ENCODE measurements at places on chromosomes 2 and 18. TPM values are rescaled to one million over a fixed set of nuclear protein-coding genes. Genes with fewer than 3 reads are reported as not detected.
A peak's percentile ranks its signal among the peaks of the same experiment; 100 is the strongest.

The MEP1B gene
- 2.6 TPM for total RNA-seq

The WDR43 gene
- total RNA-seq, result 52.0 TPM

The MYOM1 gene
- total RNA-seq, result 42.6 TPM

The REG1B gene
- 1.4 TPM for total RNA-seq

The GAREM1 gene
- 5.1 TPM for total RNA-seq

The ANO7 gene
- total RNA-seq, result 6.5 TPM

The KCNJ3 gene
- total RNA-seq, result 2.4 TPM

The TWIST2 gene
- 32.0 TPM for total RNA-seq

The STAT4 gene
- 3.9 TPM for total RNA-seq

The LONRF2 gene
- 3.4 TPM for total RNA-seq

The INHBB gene
- total RNA-seq, result 6.3 TPM

DNA sequence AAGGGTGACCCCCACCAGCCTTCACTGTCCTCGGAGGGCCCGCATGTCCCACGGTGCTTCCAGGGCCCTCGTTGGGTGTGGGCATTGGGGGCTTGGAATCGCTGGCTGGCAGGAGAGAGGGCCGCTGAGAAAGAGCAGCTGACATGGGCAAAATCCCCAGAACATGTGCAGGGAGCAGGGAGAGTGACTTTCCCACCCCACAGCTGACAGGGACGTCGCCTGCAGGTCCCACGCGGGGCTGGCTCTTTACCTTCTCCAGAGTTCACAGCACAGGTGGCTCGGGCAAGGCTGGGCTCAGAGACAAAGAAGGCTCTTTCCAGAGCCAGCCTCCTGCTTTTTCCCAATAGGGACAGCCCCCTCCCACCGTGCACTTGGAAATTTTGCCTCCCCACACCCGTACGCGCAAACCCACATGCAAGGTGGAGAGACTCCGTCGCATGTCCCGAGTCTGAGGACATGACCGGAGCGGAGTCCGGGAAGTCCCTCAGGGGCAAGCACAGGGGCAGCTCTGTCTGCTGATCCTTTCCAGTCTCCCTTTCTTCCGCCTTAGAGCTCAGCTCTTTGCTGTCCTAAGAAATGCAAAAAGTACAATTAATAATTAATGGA is 370.2 kb upstream of the MYT1L start:
- DNase-seq, result no peak

- DNase-seq, result no peak
Measured at GRCh38 chr2:151777487-151777886, 43.2 kb upstream of the NEB start.

DNA sequence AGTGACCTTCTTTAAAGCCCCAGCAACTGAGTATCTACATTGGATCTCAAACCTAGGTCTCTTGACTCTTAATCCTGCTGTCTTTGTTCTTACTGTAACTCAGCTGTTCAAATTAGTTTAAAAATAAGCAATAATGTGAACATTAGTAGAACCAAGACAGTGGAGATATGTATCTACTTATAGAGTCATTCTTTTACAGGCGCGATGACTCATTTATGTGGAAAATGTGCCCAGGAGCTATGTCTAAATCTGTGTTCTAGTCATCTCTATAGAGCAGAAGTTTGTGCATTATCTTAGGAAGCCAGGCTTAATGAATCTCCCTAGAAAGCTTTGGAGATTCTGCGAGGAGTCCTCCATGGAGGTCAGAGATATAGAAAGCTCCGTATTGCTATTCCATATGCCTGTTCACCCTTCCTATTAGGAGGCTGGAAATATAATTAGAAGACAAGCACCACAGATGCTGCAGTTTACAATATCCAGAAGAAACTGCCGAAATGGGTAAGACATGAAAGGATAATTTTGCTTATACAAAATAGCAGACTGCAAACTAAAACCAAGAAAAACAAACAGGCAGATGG is 211.6 kb downstream of the TRIB2 start:
- peak; percentile 62 for DNase-seq

- DNase-seq, result no peak
Measured at GRCh38 chr2:231932985-231933915, 7.1 kb upstream of the NPPC start.

- no peak for DNase-seq
Measured at GRCh38 chr2:199230091-199230490, 227.6 kb downstream of the SATB2 start.

DNA sequence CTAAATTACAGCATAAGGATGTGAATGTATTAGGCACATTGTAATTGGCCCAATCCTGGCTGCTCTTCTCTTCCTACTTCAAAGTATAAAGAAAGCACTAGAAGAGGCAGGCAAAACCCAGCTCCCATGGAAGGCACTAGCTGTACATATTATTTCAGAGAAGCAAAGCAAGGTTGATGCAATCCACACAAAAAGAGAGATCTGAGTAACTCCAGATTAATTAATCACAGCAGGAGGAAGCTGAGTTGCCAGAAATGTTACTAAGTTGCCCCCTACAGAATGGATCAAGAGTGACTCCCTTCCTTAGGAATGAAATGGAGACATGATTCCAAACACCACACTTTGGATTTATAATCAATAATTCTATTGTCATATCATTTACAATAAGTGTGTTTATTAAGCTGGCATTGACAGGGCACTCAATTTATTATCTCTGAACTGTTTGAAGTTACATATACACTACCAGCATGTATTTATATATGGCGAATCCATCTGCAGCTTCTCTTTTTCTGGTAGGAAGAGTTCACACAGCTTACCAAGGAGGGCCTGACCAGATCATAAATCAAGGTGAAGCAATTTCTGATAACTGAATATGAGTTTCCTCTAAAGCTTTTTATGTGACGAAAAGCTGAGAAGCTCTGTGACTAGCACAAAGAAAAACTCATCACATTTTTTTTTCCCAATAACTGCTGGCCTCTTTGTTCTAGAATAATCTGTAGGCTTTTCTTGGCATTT is 393.1 kb upstream of the LYPD1 start:
- no peak for DNase-seq

DNA sequence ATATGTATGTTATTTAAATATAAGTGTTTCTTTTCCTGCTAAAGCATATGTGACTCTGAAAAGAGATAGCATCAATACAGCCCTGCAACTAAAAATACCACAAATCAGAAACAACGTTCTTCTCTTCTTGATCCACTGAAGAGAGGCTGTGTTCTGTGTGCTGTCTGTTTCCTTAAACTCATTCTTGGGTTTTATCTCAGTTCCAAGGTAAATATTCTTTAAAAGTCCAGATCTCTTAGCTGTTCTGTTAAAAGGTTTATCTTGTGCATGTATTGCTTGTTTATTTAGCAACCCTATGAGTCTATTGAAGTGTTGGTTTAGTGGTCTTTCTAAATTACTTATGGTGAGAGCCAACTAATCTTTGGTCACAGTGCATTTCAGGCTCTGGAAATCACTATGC is 173.3 kb upstream of the NT5C1B start:
- DNase-seq, result peak; percentile 57

DNA sequence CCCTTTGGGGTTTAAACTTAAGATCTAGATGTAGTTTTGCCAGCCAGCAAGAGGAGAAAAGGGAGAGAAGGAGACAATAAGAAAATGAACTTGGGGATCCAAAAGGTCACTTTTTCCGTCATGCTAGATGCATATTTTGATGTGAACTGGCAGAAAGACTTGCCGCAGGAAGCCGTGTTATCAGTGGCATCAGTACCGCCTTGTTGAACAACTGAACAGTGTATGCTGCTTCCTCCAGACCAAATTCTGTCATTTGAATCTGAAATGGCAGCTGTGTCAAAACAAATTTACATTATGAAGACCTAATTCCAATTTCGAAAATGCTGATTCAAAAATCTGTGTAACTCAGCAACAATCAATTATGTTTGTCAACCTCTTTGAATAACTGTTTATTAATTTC is 42.1 kb downstream of the TMEM200C start:
- DNase-seq, result no peak

GRCh38 chr2:185433824-185434223 is 304.8 kb upstream of the FSIP2 start:
- DNase-seq, result no peak

DNA sequence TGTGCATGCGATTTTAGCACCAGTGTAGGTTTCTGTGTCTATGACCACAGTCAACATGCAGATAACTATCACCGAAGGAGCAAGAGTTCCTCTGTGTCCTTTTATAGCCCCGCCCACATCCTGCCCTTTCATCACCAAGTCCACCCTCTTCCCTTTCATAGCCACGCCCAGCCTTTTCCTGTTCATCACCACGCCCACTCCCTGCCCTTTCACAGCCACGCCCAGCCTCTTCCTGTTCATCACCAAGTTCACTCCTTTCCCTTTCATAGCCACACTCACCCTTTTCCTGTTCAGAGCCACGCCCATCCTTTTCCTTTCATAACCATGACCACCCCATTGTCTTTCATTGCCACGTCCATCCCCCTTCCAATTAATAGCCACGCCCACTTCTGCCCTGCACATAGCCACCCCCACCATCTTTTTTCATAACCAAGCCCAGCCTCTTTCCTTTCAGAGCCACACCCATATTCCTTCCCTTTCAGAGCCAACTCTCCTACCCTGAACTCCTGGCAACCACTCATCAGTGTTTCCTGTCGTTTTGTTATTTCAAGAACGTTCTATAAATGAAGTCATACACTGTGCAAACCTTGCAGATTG is 273.9 kb downstream of the MYT1L start:
- no peak for DNase-seq

GRCh38 chr2:177317443-177317842 is 52.9 kb upstream of the NFE2L2 start:
- no peak for DNase-seq

DNA sequence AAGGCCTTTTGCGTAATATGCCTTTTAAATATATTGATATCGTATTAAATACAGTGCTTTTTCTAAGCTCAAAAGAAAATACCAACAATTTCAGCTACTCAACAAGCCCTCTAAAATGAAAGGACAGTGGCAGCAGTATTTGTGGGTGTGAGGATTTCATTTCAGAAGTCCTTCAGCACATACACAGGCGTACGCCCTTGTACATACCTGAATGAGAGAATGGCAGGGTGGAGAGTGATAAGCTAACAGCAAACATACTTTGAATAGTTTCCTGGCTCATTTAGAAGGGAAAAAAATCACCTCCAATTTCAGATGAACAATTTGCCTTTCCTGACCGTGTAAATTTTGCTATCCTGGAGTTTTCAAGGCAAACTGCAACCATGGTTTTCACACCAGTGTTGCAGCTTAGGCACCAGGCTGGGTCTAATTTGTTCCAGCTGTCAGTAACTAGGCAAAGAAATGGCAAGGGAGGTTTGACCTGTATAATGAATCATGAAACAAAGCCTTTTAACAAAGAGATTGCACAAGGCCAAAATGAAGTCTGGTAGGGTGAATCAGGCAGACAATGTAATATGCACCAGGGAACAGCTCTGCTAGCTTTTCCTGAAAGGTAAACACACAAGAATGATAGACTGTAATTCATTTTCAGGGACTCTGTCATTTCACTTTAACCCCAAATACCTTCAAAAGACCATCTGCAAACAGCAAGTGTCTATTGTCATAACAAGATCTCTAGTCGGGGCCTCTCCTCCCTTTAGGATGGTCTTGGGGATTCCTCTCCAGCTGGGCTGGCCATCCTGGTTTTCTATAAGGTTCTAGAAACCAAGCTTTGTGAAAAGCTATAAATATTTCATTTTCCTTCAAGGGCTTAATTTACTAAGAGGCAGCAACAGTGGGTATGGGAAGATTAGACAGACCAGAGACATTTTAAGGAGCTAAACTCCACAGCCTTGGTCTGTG is 11.5 kb downstream of the ANKRD29 start:
- DNase-seq, result peak; percentile 11

DNA sequence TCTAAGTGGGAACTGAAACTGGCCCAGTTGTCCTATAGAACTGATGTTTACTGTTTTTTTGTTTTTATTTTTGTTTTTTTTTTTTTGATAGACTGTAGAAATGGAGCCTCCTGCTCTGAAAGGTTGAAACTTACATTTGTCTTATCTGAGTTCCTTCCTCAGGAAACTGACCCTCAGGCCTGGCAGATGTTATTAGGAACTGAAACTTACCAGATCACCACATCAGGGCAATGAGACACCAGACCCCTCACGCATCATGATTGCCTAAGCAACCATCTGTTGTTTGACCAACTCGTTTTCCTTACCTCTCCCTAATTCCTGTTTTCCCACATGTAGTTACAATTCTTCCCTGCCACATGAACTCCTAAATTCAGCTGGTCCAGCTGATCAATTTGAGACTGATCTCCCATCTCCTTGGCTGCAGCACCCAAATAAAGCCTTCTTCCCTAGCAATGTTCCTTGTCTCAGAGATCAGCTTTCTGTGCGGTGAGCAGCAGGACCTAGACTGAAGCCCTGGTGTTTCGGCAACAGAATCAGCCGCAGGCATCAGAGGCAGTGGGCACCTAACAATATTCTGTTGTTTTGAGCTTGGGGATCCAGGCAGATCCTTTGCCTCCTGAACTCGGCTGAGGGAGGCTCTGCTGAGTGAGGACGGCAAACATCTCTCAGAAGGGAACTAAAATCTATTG is 96.8 kb downstream of the MSH2 start:
- no peak for DNase-seq

GRCh38 chr2:85890522-85891176 is 1.9 kb upstream of the ST3GAL5 start:
- DNase-seq, result peak; percentile 69

DNA sequence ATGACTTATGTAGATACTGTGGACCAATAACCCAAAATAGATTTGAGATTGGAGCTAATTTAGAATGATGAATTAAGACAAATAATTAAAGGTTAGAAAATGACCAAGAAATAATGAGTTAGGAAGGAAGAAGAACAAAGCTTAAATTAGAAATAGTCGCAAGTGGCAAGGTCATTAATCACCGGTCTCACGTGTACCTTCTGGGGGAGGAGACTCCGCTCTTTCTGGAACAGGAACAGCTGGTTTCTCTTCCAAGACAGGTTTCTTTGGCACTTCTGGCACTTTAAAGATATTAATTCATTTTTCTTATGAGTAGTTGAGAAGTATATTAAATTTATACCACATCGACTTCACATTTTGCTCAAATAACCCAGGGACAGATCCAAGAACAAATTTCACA is 156.7 kb downstream of the TTN start:
- DNase-seq, result no peak

DNA sequence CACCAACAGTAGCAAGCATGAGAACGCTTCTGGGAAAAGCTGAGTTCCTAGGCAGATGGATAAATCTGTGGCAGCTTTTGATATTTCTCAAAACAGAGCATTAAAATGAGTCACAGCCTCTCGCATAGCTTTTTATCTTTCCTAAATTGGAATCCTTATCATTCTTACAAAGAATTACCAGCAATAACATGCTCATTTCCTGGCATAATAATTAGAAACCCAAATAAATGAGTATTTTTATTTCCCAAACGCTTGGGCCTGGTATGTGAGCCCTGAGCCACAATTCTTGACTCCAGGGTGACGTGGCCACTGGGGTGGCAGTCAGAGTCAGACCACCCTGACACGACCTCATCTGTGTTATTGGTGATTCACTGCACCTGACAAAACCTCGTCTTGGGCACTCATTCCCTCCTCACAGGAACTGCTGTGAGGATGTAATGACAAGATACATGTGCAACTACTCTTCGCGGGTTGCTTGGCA is 210.7 kb downstream of the ARL4C start:
- peak; percentile 62 for DNase-seq

DNA sequence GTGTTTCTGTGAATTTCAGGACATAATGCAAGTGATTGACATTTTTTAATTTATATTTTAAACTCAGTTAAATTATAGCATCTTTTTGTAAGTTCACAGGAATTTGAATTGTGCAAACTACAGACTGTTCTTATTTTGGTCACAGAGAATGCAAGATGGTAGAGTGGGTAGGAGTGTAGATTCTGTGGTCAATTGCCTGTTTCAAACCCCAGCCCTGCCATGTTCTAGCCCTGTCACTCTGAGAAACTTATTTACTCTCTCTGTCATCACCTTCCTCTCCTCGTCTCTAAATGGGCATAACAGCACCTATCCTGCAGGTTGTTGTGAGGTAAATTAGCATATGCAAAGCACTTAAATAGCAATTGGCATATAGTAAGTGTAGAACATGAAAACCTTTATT is 879.8 kb downstream of the CPS1 start:
- no peak for DNase-seq

Data from umbilical cord (tissue), 2 donors.